ENCODE measurements at places on chromosomes 5 and 9.

GRCh38 chr5:119789406-119790117, 160.2 kb downstream of the FAM170A start:
- no peak for DNase-seq

DNA sequence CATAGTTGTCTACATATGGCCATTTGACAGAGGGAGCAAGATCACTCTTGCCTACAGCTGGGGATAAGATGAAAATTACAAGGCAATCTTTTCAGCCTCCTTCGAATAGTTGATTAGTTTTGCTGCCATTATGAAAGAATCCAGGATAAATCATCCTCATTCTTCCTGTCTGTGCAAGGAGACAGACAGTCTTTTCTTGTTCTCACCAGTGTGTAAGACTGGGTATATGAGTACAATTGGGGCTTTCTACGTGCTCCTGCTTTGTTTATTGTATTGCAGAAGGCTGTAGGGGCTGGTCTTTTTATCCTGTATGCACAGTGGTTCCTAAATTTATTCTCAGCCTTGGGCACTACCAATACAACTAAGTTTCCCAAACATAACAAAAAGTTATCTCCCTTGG, 76.8 kb downstream of the SPEF2 start:
- DNase-seq, result no peak

- no peak for DNase-seq
These were observed 583.4 kb upstream of the ITGA1 start for GRCh38 chr5:52204310-52204709.

DNA sequence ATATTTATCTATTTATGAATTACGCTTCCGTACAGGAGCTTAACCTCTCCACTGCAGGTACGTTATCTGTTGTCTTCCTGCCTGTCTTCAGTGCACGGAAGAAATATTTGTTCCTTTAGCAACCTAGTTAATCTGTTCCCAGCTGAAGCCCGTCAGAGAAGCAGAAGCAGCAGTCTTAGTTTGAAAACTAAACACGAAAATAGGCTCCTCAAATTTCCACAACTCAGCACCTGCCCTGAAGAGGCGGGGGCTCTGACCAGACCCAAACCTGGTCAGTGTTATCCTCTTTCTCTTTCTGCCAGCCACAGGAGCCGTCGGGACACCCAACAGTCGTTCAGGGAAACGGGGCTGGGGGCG, 462 bp downstream of the NUDCD2 start:
- no peak for DNase-seq

DNA sequence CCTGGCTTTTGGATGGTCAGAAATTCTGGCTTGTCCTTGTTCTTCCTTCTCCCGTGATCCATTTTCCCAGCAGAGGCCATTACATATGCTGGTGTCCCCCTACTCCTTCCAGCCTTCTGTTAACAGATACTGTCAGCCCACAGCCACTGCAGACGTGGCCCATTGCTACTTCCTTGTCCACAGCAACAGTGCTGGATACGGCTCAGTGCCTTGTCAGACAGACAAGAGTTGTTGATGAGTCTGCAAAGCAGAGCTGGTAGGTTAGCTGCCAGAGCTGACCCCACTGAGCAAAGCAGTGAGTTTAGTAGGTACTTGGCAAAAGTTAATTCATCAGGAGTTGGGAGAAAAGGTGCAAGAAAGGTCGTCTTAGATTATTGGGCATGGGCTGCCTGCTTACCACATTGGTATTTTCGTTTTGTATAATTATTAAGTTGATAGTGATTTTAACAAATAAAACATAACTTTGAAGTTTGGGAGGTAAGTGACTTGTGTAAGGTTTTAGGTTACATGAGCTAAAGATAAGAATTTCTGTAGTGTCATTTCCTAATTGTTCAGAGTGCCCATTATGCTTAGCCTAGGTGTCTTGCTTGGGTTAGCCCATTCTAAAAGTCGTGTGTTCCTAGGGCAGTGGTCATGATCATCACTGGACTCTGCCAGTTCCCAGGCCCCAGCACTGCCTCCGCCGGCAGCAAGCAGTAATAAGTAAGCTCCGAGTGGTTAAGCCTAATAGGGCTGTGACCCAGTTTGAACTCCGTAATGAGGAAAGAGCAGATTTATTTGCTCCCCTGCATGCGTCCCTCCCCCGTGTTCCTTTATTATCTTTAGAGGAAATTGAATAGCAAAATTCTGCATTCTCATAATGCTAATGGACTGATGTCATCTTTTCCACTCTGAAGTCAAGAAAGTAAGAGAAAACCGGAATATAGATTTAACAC, 292.0 kb downstream of the FANCC start:
- no peak for DNase-seq

DNA sequence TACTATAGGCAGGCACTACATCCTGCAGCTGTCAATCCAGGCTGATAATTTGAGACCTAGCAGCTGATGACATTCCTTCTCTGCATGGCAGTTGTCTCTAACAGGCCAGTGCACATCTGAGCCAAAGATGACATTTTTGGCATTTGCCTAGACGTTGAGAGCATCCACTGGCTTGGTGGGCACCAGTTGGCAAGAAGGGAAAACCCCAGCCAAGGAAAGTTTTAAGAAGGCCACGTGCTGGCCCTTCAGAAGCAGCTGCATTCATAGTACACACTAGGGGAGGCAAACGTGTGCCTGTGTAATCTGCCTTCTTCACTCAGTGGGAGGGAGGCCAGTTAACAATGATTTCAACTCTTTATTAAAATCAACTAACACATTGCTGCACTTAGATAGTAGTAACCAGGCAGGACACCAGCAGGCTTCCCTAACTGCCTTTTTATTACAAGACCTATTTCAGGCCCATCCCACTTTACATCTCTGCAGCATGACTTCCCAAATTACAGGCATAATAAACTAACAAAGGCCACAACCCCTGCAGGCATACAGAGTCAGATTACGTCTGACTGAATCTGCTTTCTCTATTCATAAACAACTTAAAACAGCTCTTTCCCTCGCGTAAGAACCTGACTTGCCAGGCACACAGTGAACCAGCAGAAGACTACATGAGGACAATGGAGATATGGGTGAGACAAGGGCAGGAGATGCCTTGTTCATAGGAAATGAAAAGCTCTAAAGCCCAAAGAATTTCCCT, 576.3 kb downstream of the PDE4D start:
- DNase-seq, result no peak

- DNase-seq, result no peak
These were observed 47.0 kb upstream of the PLIN2 start for GRCh38 chr9:19174127-19174912.

- no peak for DNase-seq
These were observed 1.1 kb downstream of the ALDH1A1 start for GRCh38 chr9:72951520-72952380.

- no peak for DNase-seq
These were observed 69.9 kb downstream of the EHMT1 start for GRCh38 chr9:137688725-137689124.

- no peak for DNase-seq
These were observed 699.0 kb upstream of the ARRDC3 start for GRCh38 chr5:92081958-92082712.

DNA sequence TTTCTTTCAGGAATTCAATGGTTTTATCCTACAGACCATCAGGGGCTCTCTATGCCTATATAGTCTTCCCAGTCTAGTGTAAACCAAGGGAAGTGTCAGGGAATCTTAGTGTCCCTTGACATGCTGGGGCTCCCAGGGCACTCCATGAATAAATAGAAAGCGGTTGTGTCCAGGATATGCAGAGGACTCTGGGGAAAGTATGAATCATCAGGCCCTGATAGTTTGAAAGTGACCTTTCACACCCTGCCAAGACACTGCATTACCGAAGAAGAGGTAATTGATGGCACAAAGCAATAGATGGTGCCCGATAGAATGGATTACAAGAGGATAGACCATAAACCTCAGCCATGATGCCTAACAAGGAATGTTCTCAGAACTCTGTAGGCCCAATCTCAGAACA, 163.3 kb upstream of the DAPK1 start:
- no peak for DNase-seq

- DNase-seq, result no peak
These were observed 309.1 kb downstream of the ADAMTS6 start for GRCh38 chr5:65172486-65173129.

GRCh38 chr9:133246562-133246961, 28.4 kb downstream of the ABO start:
- DNase-seq, result no peak

- DNase-seq, result no peak
These were observed 27.0 kb downstream of the SLC22A4 start for GRCh38 chr5:132321109-132321721.

GRCh38 chr5:13403351-13403750, 541.1 kb downstream of the DNAH5 start:
- DNase-seq, result no peak

DNA sequence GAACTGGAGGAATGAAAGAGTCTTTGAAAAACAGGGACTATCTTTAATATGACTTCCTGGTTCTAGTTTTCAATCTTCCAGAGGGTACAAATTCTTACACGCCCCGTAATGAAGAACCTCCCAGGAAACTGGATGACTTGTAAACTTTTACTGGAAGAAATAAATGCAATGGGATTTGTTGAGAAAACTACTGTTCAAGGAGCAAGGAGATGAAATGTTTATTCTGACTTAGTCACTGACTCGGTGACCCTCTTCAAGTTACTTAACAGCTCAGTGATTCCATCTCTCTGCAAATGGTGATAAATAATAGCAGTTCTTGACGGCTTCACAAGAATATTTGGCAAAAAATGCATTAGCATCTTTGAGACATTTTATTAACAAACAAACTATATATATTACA, 858.6 kb downstream of the PTPRD start:
- DNase-seq, result no peak

DNA sequence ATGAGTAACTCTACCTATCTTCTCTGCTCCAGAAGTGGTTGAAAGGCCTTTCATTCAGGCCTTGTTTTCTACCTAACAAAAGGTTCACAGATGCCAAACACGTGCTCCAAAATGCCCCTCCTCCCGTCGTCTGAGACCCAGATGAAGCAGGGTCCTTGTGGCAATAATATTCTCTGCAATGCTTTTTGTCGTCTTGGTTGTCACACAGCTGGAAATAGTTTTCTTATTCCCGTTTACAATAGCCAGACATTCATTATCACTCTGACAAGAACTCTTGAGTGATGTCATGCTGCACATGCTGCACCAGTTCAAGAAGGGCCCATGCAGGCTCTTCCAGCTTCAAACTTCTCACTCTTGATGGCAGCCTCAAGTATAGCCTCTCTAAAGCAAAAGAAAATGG, 7.8 kb downstream of the LPAR1 start:
- no peak for DNase-seq

GRCh38 chr9:124132671-124133147, 121.1 kb downstream of the LHX2 start:
- DNase-seq, result no peak
